ENCODE measurements at places on chromosomes 16 and 17. TPM values are rescaled to one million over a fixed set of nuclear protein-coding genes. Genes with fewer than 3 reads are reported as not detected.

GRCh38 chr17:62757500-62757951, 50.6 kb downstream of the MARCHF10 start:
- DNase-seq = no peak
- H3K4me1 ChIP-seq = peaks cover 10% of the 10 kb centered on the region
- H3K4me3 ChIP-seq = no peak overlapping the region
- H3K36me3 ChIP-seq = no peaks in the 10 kb centered on the region

DNA sequence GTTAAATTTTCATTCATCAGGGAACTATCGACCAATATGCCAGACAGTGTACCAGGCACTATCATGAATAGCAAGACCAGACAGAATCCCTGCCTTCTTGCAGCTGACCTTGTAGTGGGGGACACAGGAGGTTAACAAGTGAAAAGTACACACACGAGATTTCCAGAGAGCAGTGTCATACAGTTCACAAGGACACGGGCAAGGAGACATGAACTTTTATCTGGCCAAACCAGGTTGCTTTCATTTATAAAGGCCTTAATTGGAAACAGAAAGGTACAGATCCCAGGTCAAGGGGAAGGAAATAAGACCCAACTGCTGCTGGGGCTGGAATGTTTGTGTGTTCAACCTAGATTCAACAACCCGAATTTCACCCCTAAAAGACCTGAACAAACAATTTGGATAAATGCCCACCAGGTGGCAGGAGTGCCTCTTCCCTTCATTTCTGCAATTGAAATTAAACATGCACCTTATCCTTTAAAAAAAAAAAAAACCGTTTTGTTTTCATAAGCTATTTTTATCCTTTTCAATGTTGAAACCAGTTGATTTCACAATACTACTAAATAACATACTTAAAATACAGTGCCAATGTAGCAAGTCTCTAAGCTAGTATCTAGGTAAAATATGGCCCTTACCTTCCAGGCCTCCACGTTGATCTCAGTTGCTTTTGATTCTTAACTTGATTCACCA, 65.9 kb downstream of the EMP2 start:
- no peaks in the 10 kb centered on the region for H3K36me3 ChIP-seq
- DNase-seq = peak; percentile 71
- no peaks in the 10 kb centered on the region for H3K27me3 ChIP-seq
- H3K4me3 ChIP-seq = no peak overlapping the region
- H3K27ac ChIP-seq = peak overlapping the region; percentile 40

- H3K27ac ChIP-seq = no peak overlapping the region
- no peak overlapping the region for H3K4me3 ChIP-seq
- H3K36me3 ChIP-seq = no peaks in the 10 kb centered on the region
Observed at GRCh38 chr17:10754109-10754508, 24.3 kb upstream of the TMEM220 start.

DNA sequence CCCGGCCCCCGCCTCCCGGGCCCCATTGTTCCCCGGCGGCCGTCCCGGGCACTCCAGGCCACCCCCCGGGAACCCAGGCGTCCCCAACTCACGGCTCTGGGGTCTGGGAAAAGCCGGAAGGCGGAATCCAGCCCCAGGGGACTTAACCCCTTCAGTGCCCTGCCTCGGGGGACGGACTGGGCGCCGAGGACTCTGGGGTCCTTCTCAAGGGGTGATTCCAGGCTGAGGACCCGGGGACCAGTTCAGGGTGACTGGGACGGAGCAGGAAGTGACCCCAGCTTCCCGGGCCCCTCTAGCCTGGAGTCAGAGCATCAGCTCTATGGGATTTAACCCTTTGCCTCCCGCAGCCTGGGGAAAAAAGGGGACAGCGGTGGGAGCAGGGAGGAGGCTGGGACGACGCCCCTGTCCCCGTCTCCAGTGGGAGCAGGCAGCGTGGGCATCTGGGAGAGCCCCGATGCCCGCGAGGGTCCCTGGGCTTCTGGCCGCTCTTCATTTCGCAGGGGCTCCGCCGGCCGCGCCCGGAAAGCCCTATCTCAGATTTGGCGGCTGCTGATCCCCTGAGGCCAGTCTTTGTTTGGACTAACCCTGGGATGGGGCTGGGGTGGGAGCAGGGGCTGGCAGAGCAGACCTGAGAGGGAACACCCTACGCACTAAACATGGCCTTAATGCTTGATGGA, at the start of gene ZNF629:
TSS of gene ZNF629 (minus strand) at position 270 of the 677 bp plus-strand sequence. CDS start 2,723 bp downstream, outside the sequence.
- peak within 1 kb of the TSS; percentile 89 for H3K27ac ChIP-seq
- H3K27me3 ChIP-seq = no peaks in the 10 kb centered on the region
- H3K4me3 ChIP-seq = peak within 1 kb of the TSS; percentile 93
- peak; percentile 90 for DNase-seq
- H3K4me1 ChIP-seq = peaks cover 3% of the 10 kb centered on the region
- peaks cover 25% of the 10 kb centered on the region for H3K36me3 ChIP-seq

GRCh38 chr17:64625541-64625940, 36.6 kb downstream of the SMURF2 start:
- DNase-seq = no peak
- peaks cover 2% of the 10 kb centered on the region for H3K36me3 ChIP-seq
- no peaks in the 10 kb centered on the region for H3K27me3 ChIP-seq
- no peak overlapping the region for H3K27ac ChIP-seq

The WNT3 gene
- 2.9 TPM for total RNA-seq

DNA sequence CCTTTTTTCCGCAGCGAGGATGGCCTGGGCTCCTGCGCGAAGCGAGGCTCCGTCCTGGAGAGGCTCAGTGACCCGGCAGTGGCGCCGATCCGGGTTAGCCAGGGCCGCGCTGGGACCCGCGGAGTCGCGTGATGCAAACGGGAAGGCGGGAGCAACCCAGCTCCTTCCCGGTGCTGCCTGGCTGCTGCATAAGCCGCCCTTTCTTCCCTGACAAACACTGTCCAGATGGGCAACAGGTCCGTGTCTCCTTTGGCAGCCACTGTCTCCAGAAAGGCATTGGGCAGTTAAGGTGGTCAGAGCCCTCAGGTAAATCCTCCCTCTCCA, 21.8 kb upstream of the ZNHIT3 start:
- no peaks in the 10 kb centered on the region for H3K4me1 ChIP-seq
- H3K27me3 ChIP-seq = peaks cover 20% of the 10 kb centered on the region
- H3K4me3 ChIP-seq = no peak overlapping the region
- no peaks in the 10 kb centered on the region for H3K36me3 ChIP-seq
- DNase-seq = no peak

GRCh38 chr17:48301002-48301401, 129.0 kb downstream of the SKAP1 start:
- no peaks in the 10 kb centered on the region for H3K4me1 ChIP-seq
- DNase-seq = no peak
- no peak overlapping the region for H3K4me3 ChIP-seq
- peaks cover 33% of the 10 kb centered on the region for H3K27me3 ChIP-seq
- no peaks in the 10 kb centered on the region for H3K36me3 ChIP-seq

The TSR3 gene
- total RNA-seq = 66.4 TPM

The GPR142 gene
- total RNA-seq = not detected

- H3K4me1 ChIP-seq = peaks cover 17% of the 10 kb centered on the region
- H3K27me3 ChIP-seq = peaks cover 18% of the 10 kb centered on the region
- no peak overlapping the region for H3K27ac ChIP-seq
- peak; percentile 66 for DNase-seq
Observed at GRCh38 chr16:68444056-68444657, 4.2 kb downstream of the SMPD3 start.

GRCh38 chr17:78130437-78131101, at the start of gene TMC8:
TMC8 (plus strand) TSS chr17:78130771; CDS start chr17:78131589, 818 bp downstream.
- H3K4me3 ChIP-seq = peak within 1 kb of the TSS; percentile 1
- peak within 1 kb of the TSS; percentile 78 for H3K27ac ChIP-seq
- H3K36me3 ChIP-seq = no peaks in the 10 kb centered on the region
- H3K27me3 ChIP-seq = no peaks in the 10 kb centered on the region
- peak; percentile 57 for DNase-seq

DNA sequence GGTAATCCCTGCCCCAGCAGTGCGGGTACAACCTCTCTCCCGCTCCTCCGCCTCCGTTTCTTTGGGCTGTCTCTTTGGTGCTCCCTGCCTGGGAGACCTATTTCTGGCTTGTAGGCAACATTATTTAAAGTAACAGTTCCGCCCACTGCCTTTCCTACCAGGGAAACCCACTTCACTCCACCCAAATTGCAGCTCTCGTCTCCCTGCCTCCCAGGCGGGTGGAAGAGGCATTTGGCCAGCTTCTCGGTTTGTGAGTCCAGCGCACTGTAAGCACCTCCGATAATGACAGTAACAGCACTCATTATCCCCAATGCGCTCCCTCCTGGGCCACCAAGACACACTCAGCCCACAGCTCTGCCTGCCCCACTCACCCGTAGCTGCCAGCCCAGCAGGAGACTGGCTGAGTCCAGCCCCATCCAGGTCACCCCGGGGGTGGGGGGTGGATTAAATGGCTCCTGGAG, 165.1 kb upstream of the CDC42EP4 start:
- H3K4me3 ChIP-seq = no peak overlapping the region
- no peak overlapping the region for H3K27ac ChIP-seq
- H3K36me3 ChIP-seq = no peaks in the 10 kb centered on the region
- no peak for DNase-seq
- no peaks in the 10 kb centered on the region for H3K27me3 ChIP-seq

The EPN3 gene
- total RNA-seq = 1.3 TPM

DNA sequence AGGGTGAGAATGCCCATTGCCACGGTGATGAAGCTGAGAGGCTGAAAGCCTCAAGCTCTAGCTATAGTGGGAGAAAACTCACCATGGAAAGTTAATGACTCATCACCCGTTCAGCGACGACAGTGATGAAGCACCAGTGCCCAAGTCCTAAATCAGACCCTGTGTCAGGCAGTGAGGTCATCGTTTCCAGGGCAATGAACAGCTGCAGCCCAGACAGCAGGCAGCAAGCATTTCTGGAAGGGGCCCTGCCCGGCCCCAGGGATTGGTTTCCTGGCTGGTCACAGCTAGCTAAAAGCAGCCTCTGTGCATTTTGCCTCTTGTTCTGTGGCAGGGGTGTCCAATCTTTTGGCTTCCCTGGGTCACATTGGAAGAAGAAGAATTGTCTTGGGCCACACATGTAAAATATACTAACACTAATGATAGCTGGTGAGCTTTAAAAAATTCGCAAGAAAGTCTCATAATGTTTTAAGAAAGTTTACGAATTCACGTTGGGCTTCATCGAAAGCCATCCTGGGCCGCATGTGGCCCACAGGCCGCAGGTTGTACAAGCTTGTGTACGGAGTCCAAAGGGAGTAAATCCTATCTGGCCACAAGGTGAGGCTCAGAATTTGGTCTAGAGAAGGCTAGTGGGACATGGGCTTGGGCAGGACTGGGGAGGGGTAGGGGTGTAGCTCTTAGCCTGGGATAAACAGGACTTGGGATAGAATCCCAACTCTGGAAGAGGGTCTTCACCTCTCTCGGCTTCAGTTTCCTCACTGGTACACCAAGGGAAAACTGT, 40.6 kb downstream of the MIS12 start:
- H3K4me3 ChIP-seq = no peak overlapping the region
- H3K27me3 ChIP-seq = no peaks in the 10 kb centered on the region
- DNase-seq = peak; percentile 47
- H3K27ac ChIP-seq = peak overlapping the region; percentile 27
- no peaks in the 10 kb centered on the region for H3K36me3 ChIP-seq
- no peaks in the 10 kb centered on the region for H3K4me1 ChIP-seq

GRCh38 chr16:17496891-17497290, 26.1 kb upstream of the XYLT1 start:
- no peak overlapping the region for H3K4me3 ChIP-seq
- no peak for DNase-seq
- H3K27me3 ChIP-seq = no peaks in the 10 kb centered on the region
- H3K36me3 ChIP-seq = no peaks in the 10 kb centered on the region

- H3K36me3 ChIP-seq = peaks cover 3% of the 10 kb centered on the region
- no peaks in the 10 kb centered on the region for H3K27me3 ChIP-seq
- peaks cover 3% of the 10 kb centered on the region for H3K4me1 ChIP-seq
- H3K4me3 ChIP-seq = no peak overlapping the region
Observed at GRCh38 chr16:15970743-15971439, 21.5 kb downstream of the ABCC1 start.

DNA sequence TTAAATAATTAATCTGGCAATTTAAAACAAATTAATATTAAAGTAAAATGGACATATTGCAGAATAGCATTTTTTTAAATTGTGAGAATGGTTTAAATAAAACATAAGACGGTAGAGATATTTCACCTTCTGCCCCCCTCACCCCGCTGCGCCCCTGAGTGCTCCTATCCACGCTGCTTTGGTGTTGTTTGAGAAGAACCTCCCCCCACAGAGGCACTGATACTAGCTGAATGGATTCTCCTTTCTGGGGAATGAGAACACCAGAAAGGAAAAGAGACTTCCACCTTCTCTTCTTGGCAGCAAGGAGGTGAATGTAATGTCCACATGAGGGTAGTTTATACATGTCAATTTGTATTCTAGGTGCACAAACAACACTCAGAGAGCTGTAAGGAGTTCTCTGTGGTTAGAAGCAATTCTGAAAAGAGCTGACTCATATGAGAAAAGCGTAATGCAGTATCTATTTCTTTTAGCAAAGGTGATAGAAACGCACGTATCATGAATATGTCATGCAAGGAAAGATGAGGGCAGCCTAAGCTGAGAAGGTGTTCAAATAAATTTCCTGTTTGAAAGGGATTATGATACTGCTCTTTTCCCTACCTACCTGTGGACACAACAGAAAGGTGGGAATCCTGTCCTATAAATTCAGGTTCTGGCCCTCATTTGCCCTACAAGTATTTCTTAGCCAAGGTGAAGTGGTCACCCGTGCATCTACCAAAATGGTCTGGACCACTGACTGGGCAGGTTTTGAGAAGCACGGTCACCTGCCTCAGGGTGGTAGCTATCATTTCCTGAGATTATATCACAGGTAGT, 126.9 kb downstream of the PARN start:
- H3K27me3 ChIP-seq = no peaks in the 10 kb centered on the region
- H3K4me3 ChIP-seq = no peak overlapping the region
- peaks cover 10% of the 10 kb centered on the region for H3K4me1 ChIP-seq
- no peak overlapping the region for H3K27ac ChIP-seq
- no peaks in the 10 kb centered on the region for H3K36me3 ChIP-seq
- no peak for DNase-seq

The AXIN2 gene
- total RNA-seq = 60.3 TPM

DNA sequence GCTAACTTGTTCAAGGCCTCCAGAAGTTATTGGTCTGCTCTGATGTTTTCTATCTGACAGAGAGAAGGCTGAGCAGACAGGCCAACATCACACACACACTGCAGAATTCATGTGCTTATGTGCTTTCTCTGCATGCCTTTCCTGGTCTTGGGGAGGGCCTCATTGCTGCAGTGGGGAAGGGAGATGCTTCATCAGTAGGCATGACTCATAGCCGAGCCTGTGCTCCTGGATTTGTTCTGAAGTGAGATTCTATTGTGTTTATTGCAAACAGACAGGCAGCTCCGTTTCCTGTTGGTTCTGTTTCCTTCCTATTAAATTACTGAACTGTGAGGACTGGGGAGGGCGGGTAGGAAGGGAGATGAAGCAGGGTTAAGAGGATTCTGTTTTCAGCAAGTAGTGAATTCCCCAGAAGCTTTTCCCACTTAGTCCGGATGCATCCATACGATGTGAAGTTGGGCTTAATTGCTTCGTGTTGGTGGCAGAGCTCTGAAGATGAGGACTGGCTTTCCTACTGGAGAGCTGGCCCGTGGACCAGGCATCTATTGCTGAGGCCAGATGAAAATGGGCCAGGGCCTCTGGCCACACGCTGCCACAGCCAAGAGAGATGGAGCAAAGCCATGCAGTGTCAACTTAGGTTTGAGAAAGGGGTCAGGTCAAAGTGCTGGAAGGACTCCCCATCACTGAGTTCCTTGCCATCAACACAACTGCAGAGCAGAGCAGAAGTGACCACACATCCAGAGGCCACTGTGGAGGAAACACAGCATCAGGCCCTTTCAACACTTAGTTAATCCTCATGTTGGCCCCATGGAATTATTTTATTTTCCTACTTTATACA, 179.3 kb downstream of the UTP18 start:
- no peak for DNase-seq
- H3K36me3 ChIP-seq = no peaks in the 10 kb centered on the region
- H3K4me1 ChIP-seq = no peaks in the 10 kb centered on the region
- no peak overlapping the region for H3K4me3 ChIP-seq
- no peaks in the 10 kb centered on the region for H3K27me3 ChIP-seq

The OTOP3 gene
- total RNA-seq = not detected
